ENCODE measurements at places on chromosomes 1 and 21. TPM values are rescaled to one million over a fixed set of nuclear protein-coding genes. Genes with fewer than 3 reads are reported as not detected.

Gene C1orf105
- 24.4 TPM for total RNA-seq

Gene SLC30A10
- 2.2 TPM for total RNA-seq

Gene EPHA2
- 62.2 TPM for total RNA-seq

Gene MAP10
- total RNA-seq = 4.8 TPM

Gene AMY1B
- total RNA-seq = not detected

Gene SH3D21
- 5.4 TPM for total RNA-seq

Gene GNAT2
- total RNA-seq = 0.21 TPM

Gene HAO2
- total RNA-seq = 0.21 TPM

Gene ORC1
- total RNA-seq = 1.7 TPM

Gene C8A
- total RNA-seq = not detected

Gene DSTYK
- 15.8 TPM for total RNA-seq

Gene PPP1R8
- 32.9 TPM for total RNA-seq

Gene RIMS3
- 1.7 TPM for total RNA-seq

Gene GJA8
- not detected for total RNA-seq

Gene CLCA1
- not detected for total RNA-seq

Gene PSEN2
- total RNA-seq = 82.4 TPM

Gene MSH4
- total RNA-seq = 0.51 TPM

Gene CYYR1
- 12.6 TPM for total RNA-seq

Gene APOBEC4
- not detected for total RNA-seq

Gene MIXL1
- not detected for total RNA-seq

Gene PTP4A2
- 254 TPM for total RNA-seq

Gene DNM3
- 7.1 TPM for total RNA-seq

Gene DMBX1
- total RNA-seq = not detected

Gene DCST1
- not detected for total RNA-seq

Gene AMY1A
- total RNA-seq = not detected

Gene EMC1
- 38.2 TPM for total RNA-seq

Gene ANKRD34A
- total RNA-seq = 0.51 TPM
